Ascending aorta (tissue), 2 donors: ENCODE measurements at places on chromosomes 1 and 21.
A peak's percentile ranks its signal among the peaks of the same experiment; 100 is the strongest.

DNA sequence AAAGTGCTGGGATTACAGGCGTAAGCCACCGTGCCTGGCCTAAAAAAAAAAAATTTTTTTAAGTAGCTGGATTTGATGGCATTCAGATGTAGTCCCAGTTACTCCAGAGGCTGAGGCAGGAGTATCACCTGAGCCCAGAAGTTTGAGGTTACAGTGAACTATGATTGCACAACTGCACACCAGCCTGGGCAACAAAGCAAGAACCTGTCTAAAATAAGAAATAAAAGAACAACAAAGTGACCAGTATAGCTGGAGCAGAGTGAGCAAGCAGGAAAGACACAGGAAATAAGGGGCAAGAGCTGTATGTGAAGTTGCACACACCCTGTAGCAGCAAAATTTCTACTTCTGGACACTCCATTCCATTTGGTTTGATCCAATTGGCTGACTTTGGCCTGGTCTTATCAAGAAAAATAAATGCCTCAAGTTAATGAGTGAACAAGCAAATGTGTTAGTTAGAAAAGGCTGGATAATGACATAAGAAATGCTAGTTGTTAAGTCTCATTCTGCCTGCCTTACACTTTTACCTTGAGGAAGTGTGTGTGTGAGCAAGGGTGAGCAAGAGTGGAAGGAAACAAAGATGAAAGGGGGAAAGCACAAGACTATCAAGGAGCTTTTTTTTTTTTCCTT is 7.9 kb downstream of the ATP5IF1 start:
- no peak overlapping the region for H3K4me3 ChIP-seq
- H3K4me1 ChIP-seq, result peaks cover 19% of the 10 kb centered on the region
- no peak overlapping the region for H3K27ac ChIP-seq
- DNase-seq, result no peak
- no peaks in the 10 kb centered on the region for H3K36me3 ChIP-seq

GRCh38 chr1:151825751-151826660 is 5.6 kb downstream of the RORC start:
- no peaks in the 10 kb centered on the region for H3K36me3 ChIP-seq
- no peaks in the 10 kb centered on the region for H3K27me3 ChIP-seq
- no peak overlapping the region for H3K27ac ChIP-seq

- no peaks in the 10 kb centered on the region for H3K27me3 ChIP-seq
- no peaks in the 10 kb centered on the region for H3K36me3 ChIP-seq
- DNase-seq, result no peak
- H3K4me3 ChIP-seq, result peak overlapping the region; percentile 63
Measured at GRCh38 chr1:54475357-54475881, 69.2 kb upstream of the SSBP3 start.

- H3K4me3 ChIP-seq, result no peak overlapping the region
- no peak overlapping the region for H3K27ac ChIP-seq
- peaks cover 21% of the 10 kb centered on the region for H3K36me3 ChIP-seq
Measured at GRCh38 chr1:227002531-227003049, 62.5 kb downstream of the COQ8A start.

DNA sequence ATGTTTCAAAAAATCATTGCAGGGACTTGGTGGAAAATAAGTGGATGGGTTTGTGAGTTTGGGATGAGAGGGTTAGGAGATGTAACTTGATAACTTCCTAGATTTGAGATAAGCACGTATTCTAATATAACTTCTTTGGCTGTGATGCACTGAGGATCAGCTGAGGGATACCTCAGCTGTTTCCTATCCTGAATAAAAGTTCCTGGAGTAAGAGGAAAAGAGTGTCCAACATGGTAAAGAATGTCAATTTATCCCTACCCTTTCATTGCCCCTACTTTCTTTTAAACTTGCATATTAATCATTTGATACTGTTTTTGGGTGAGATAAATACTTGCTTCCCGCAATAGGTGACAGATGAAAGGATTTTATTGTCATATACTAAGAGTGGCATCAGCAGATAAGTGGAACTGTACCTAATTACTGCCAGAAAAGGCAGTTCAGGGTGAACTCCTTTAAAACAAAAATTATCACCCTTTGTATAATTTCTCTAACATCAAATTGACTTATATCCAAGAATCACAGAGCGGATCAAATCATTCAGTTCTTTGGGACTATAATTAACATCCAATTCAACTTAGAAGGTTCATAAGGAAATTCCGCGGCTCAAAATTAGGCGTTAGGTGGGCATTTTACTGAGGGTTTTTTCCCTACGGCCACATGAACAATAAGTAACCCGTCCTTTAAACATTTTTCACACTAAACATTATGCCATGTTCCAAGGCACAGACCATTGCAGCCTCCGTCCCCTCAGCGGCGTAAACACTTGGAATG is 1.4 kb upstream of the SUCO start:
- DNase-seq, result no peak
- H3K27ac ChIP-seq, result peak overlapping the region; percentile 95
- H3K27me3 ChIP-seq, result no peaks in the 10 kb centered on the region
- H3K4me1 ChIP-seq, result peaks cover 4% of the 10 kb centered on the region

- DNase-seq, result no peak
- no peaks in the 10 kb centered on the region for H3K4me1 ChIP-seq
- no peaks in the 10 kb centered on the region for H3K36me3 ChIP-seq
- H3K27ac ChIP-seq, result no peak overlapping the region
Measured at GRCh38 chr1:195236991-195237889, 1371.0 kb downstream of the KCNT2 start.

DNA sequence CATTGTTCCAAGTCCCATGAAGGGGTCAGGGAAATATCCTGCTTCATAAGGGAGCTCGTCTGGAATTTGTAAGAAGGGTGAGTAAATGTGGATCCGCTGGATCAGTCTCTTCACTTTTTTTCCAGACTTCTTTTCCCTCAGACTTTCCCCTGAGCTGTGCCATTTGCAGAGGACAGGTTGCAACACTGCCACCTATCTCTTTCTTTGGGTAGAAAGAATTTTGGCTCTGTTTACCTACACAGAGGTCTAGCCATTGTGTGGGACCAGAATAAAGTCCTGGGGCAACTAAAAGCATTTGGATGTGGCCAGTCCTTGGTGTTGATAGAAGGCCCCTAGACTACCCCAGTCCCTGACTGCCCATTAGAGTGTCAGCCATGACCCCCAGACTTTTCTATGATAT is 1146.7 kb upstream of the PRMT6 start:
- no peaks in the 10 kb centered on the region for H3K4me1 ChIP-seq
- no peak overlapping the region for H3K27ac ChIP-seq
- DNase-seq, result no peak
- H3K36me3 ChIP-seq, result no peaks in the 10 kb centered on the region

GRCh38 chr1:244365809-244366208 is 85.9 kb downstream of the ADSS2 start:
- no peaks in the 10 kb centered on the region for H3K36me3 ChIP-seq
- no peak overlapping the region for H3K4me3 ChIP-seq
- no peaks in the 10 kb centered on the region for H3K27me3 ChIP-seq
- H3K27ac ChIP-seq, result no peak overlapping the region
- H3K4me1 ChIP-seq, result no peaks in the 10 kb centered on the region

GRCh38 chr21:31335957-31336738 is 7.9 kb downstream of the TIAM1 start:
- H3K27me3 ChIP-seq, result no peaks in the 10 kb centered on the region
- no peak overlapping the region for H3K4me3 ChIP-seq
- H3K4me1 ChIP-seq, result no peaks in the 10 kb centered on the region
- no peaks in the 10 kb centered on the region for H3K36me3 ChIP-seq

- no peaks in the 10 kb centered on the region for H3K4me1 ChIP-seq
- DNase-seq, result no peak
- H3K27me3 ChIP-seq, result no peaks in the 10 kb centered on the region
- H3K4me3 ChIP-seq, result no peak overlapping the region
- no peaks in the 10 kb centered on the region for H3K36me3 ChIP-seq
- H3K27ac ChIP-seq, result no peak overlapping the region
Measured at GRCh38 chr21:31554511-31555022, 104.9 kb upstream of the SOD1 start.

- no peak overlapping the region for H3K27ac ChIP-seq
- H3K4me1 ChIP-seq, result no peaks in the 10 kb centered on the region
- no peak overlapping the region for H3K4me3 ChIP-seq
- no peak for DNase-seq
Measured at GRCh38 chr1:227838181-227838580, 22.7 kb downstream of the PRSS38 start.

DNA sequence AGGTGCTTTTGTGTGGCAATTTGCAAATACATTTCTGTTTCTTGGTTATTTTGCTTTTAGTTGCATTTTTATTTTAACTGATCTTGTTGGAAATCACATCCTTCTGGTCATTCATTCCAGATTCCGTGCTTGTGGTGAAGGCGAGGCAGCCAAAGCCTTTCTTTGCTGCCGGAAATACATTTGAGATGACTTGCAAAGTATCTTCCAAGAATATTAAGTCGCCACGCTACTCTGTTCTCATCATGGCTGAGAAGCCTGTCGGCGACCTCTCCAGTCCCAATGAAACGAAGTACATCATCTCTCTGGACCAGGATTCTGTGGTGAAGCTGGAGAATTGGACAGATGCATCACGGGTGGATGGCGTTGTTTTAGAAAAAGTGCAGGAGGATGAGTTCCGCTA is 34.8 kb upstream of the CD101 start:
- peaks cover 7% of the 10 kb centered on the region for H3K36me3 ChIP-seq
- H3K27ac ChIP-seq, result no peak overlapping the region
- no peak overlapping the region for H3K4me3 ChIP-seq
- no peak for DNase-seq
- peaks cover 3% of the 10 kb centered on the region for H3K4me1 ChIP-seq
- no peaks in the 10 kb centered on the region for H3K27me3 ChIP-seq

- no peaks in the 10 kb centered on the region for H3K27me3 ChIP-seq
- H3K4me1 ChIP-seq, result peaks cover 17% of the 10 kb centered on the region
- H3K27ac ChIP-seq, result no peak overlapping the region
Measured at GRCh38 chr1:15838721-15839120, 8.8 kb upstream of the SPEN start.

DNA sequence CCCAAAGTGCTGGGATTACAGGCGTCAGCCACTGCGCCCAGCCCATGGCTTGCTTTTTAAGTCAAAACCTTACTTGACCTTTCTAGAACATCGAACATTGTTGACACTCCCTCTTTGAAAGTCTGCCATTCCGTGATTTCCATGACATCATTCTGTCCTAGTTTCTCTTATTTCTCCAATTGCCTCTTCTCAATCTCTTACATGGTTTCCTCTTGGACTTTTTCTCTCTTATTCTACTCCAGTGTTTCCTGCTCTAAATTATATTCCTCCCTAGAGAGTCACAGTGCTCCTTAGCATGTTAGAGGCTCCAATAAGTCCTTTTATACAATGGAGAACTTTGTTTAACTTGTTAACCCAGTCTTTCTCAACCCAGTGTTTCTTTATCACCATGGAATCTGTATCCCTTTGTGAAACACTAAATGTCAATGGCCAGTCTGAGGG is 25.5 kb downstream of the JAM2 start:
- no peaks in the 10 kb centered on the region for H3K36me3 ChIP-seq
- no peaks in the 10 kb centered on the region for H3K4me1 ChIP-seq
- H3K4me3 ChIP-seq, result no peak overlapping the region

GRCh38 chr1:108327534-108328466 is 83.9 kb upstream of the NBPF4 start:
- H3K27me3 ChIP-seq, result no peaks in the 10 kb centered on the region
- no peak overlapping the region for H3K4me3 ChIP-seq
- H3K27ac ChIP-seq, result no peak overlapping the region
- no peaks in the 10 kb centered on the region for H3K36me3 ChIP-seq
- DNase-seq, result no peak

DNA sequence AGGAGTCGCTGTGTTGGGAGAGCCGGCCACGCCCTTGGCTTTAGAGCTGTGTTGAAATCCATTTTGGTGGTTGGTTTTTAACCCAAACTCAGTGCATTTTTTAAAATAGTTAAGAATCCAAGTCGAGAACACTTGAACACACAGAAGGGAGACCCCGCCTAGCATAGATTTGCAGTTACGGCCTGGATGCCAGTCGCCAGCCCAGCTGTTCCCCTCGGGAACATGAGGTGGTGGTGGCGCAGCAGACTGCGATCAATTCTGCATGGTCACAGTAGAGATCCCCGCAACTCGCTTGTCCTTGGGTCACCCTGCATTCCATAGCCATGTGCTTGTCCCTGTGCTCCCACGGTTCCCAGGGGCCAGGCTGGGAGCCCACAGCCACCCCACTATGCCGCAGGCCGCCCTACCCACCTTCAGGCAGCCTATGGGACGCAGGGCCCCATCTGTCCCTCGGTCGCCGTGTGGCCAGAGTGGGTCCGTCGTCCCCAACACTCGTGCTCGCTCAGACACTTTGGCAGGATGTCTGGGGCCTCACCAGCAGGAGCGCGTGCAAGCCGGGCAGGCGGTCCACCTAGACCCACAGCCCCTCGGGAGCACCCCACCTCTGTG is 4.7 kb downstream of the C1orf35 start:
- no peaks in the 10 kb centered on the region for H3K27me3 ChIP-seq
- DNase-seq, result no peak
- peaks cover 50% of the 10 kb centered on the region for H3K36me3 ChIP-seq
- H3K4me1 ChIP-seq, result peaks cover 11% of the 10 kb centered on the region
- no peak overlapping the region for H3K4me3 ChIP-seq
- H3K27ac ChIP-seq, result no peak overlapping the region

GRCh38 chr1:175270361-175270760 is 77.8 kb upstream of the KIAA0040 start:
- no peak overlapping the region for H3K27ac ChIP-seq
- DNase-seq, result no peak
- no peaks in the 10 kb centered on the region for H3K4me1 ChIP-seq
- no peaks in the 10 kb centered on the region for H3K27me3 ChIP-seq

DNA sequence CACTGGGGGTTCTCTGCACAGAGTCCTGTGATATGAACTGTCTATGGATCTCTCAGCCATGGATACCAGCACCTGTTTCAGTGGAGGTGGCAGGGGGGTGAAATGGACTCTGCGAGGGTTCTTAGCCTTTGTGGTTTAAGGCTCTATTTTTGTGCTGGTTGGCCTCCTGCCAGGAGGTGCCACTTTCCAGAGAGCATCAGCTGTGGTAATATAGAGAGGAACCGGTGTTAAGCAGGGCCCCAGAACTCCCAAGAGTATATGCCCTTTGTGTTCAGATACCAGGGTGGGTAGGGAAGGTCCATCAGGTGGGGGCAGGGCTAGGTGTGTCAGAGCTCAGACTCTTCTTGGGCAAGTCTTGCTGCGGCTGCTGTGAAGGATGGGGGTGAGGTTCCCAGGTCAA is 330.0 kb upstream of the PLD5 start:
- DNase-seq, result no peak
- H3K27me3 ChIP-seq, result no peaks in the 10 kb centered on the region
- H3K4me1 ChIP-seq, result no peaks in the 10 kb centered on the region

DNA sequence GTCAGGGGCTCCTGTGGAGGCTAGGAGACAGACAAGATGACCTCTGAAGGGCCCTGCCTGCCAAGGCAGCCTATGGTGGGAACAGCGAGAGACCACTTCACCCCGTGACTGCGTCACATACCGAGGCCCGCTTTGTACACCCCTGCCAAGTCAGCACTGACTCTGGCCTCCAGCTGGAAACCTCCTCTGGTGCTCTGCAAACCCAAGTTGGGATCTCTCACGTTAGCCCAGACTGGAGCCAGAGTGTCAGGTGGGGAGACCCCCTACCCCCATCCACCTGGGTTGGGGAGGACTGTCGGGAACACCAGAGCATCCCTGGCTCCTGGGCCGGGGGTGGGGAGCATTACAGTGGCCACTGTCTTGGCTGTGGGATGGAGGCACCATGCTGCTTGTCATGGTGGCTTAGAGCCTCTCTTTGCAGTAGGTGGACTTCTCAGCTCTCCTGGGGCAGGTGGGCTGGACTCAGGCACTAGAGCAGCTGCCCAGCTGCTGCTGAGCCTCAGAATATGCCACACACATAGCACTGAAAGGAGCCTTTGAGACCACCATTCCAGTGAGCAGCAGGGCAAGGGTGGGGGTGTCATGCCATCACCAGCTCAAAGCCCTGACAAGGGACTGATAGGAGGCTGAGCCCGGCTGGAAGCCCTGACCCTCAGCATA is 50.4 kb downstream of the ELK4 start:
- no peak overlapping the region for H3K4me3 ChIP-seq
- H3K27ac ChIP-seq, result no peak overlapping the region
- DNase-seq, result no peak
- H3K27me3 ChIP-seq, result no peaks in the 10 kb centered on the region
